CD14-positive monocyte (primary cell): ENCODE measurements at places on chromosomes 3 and 15.

GRCh38 chr3:59904296-59904695 lies 854.5 kb upstream of the CFAP20DC start:
- DNase-seq, result no peak

DNA sequence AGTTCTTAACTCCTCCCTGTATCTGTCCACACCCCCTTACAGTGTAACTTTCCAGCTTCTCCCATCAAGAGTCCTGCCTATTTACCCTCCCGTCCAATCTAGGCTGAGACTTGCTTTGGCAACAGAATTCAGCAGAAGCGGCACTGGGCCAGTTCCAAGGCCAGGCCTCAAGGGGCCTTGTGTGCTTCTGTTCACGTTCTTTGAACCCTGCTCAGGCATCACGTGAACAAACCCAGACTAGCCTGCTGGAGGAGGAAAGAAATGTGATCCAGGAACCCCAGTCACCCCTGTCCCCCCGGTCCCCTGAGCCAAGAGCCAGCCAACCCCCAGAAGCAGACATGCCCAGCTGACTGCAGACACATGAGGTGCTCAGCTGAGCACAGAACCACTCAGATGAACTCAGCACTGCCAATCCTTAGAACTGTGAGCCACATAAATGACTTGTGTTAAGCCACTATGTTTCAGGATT lies 76.1 kb upstream of the DCLK3 start:
- no peak for DNase-seq

DNA sequence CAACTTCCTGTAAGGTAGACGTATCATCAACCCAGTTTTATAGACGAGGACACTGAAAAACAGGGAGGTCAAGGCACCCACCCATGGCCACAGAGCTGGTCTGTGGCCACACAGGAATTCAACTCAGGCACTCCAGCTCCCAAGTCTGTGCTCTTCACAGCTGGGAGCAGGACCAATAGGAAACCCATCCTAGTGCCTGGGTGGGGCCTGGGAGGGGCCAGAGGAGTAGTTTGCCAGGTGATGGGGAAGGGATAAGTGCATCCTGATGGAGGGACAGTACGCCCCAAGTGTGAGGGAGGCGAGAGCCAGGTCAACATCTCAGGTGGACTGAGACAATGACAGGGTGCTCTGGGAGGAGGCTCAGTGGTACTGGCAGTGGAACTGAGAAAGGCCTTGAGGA lies 22.0 kb downstream of the KIF9 start:
- DNase-seq, result no peak

GRCh38 chr3:135871311-135871710 lies 94.2 kb upstream of the PPP2R3A start:
- DNase-seq, result no peak

DNA sequence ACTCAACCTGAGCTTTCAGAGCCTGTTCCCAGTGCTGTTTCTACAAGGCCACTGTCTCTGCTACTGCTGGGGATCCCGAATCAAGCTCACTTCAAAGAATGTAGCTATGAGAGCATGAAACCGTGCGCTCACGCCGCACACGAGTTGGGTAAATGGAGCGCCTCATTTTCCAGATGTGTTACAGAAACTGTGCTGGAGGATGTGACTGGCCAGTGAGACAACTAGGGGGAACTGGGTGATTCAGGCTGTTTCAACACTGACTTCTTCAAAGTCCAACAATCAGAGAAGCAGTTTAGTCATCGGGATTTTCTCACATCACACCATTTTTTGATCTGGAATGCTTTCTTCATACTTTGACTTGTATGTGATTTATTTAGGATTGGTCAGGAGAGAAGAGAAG lies 3.5 kb downstream of the ZNF710 start:
- peak; percentile 97 for DNase-seq

DNA sequence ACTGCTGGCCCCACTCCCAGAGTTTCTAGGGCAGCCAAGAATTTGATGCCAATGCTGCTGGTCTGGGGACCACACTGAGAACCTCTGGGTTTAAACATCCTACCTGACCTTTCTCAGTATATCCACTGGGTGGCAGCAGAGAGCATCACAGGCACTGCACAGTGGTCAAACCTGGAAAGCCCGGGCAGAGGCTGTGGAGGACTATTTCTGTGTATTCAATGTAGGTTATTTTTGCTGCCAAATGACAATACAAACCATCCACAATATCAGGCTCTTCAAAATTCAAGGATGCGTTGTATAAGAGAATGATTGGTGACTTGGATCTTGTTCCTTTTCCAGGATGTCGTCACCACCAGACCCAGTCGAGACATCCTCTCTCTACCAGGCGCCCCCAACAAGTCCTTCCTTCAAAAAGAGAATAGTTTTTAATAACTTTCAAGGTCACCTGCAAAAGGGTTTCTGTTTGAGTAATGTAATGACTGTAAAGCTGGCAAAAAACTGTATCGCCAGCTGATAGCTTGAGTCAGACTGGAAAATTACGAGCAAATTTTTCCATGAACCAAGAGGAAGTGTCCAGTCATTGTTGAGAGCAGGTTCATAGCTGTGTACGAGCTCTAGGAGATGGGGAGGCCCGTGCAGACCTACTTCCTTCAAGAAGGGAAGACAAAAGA lies 30.5 kb upstream of the MYZAP start:
- DNase-seq, result peak; percentile 47

GRCh38 chr3:171129827-171130226 lies 103.3 kb upstream of the SLC2A2 start:
- DNase-seq, result no peak

GRCh38 chr15:43795197-43795596 lies 3.1 kb downstream of the SERF2 start:
- no peak for DNase-seq

DNA sequence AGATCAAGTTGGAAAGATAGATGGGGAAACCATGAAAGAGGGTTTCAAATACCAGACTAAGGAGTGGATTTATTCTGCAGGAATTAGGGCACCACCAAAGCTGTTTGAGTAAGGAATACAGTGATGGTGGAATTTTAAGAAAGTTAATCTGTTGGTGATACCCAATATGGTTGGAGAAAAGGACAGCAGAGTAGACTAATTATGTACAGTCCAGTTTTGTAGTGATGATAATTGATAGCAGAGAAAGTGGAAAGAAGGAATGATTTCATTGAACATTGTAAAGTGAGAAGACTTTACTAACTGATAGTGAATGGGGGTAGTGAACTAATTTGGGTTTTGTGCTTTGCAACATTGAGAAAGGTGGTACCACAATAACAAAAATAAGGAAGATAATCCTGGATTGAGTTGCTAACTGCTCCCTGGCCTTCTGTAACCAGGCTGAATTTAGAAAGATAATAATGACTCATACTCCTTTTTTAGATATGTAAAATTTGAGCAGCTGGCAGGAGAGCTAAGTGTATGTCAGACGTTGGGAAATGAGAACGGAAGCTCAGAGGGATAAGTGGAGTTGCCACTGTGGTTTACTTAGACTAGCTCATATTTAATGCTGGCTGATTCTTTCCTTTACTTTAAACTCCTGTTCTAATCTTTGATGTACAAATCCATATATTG lies 16.9 kb downstream of the TCAIM start:
- DNase-seq, result peak; percentile 60

DNA sequence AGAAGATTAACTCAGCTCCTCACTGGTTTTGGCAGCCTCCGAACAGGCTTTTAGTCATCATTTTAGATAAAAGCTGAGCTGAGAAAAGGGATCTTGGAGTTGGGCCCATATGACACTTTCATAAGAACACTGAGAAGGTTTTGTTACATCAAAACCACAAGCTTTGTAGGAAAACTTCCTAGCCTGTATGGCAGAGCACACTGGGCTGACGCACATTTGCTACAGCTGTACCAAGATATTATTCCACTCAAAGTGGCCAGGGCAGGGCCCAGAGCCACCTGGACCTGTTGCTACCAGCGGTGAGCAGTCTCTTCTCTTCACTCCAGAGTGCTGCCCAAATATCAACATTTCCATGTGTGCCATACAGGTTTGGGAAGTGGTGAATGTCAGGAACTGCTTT lies 160.5 kb upstream of the CCDC54 start:
- DNase-seq, result no peak

DNA sequence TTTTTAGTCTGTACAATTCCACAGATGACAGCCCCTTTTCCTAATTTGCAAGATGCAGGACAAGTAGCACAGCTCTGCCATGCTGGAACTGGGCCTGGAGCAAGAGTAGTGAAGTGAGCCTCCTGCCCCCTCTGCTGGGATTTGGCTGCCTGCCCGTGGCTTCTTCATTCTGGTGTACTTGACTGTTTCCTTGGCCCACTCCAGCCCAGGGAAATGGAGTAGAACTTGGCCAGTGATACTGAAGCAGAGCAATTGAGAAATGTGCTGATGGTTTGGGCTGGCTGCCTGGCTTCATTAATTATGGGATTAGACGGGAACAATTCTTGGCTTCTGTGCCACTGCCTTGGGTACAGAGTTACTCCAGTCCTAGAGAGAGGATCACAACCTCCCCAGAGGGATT lies 2.8 kb downstream of the GPD1L start:
- no peak for DNase-seq

- no peak for DNase-seq
Measured at GRCh38 chr3:33467786-33468185, 27.6 kb upstream of the UBP1 start.

- DNase-seq, result no peak
Measured at GRCh38 chr3:129482721-129483120, 42.7 kb downstream of the IFT122 start.

- DNase-seq, result no peak
Measured at GRCh38 chr3:45978006-45978761, 17.4 kb downstream of the FYCO1 start.

DNA sequence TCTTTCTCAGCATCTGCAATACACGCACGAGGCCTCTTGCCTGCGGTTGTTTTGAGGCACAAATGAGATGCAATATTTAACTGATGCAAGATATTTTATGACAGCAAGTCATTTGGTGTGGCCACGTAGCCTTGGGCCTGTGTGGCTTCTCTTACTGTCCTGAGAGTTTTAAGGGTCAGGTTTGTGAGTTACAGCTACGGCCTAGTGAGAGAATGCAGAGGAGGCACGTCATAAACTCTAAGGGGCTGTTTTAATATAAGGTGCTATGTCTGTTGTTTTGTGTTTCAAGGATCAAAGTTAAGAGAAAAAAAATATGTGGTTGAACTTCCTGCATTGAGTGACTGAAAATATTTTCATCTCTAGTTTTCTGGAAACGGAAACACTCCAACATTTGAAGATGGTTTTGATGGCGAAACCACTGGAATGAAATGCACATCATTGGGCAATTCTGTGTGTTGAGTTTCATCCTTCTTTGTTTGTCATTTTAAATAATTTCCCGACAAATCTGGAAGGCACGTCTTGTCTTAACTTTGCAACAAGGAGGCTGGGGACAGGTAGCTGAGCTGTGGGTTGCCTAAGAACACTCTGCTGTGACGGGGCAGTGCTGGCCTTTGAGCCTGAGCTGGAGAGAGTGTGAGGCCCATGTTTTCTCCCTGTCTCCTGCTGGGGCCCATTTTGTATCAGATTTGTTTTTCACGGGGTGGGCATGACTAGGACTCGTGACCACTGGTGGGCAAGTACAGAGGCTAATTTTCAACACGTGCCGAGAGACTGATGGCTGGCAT lies 5.1 kb downstream of the APBA2 start:
- no peak for DNase-seq

- no peak for DNase-seq
Measured at GRCh38 chr3:187385296-187385695, 17.1 kb downstream of the RTP4 start.

- DNase-seq, result no peak
Measured at GRCh38 chr3:18222686-18223085, 202.5 kb downstream of the SATB1 start.

GRCh38 chr3:189629803-189630455 lies 1.3 kb upstream of the TP63 start:
- no peak for DNase-seq

DNA sequence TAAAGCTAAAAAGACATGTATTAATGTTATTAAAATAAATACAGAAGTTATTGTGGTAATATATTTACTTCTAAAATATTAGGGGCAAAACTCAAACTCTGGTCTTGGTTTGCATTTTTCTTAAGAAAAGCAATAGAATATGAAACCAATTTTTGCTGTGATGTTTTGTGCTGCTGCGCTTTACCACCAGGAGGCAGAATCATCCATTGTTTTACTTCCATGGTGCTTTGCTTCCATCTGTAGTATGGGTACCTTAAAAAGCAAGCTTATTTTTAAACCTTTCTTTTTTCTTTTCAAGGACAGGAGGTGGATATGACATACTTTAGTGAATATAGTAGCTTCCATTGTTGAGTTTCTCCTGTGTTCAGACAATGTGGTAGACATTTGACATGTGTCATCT lies 46.6 kb upstream of the MRPL3 start:
- no peak for DNase-seq

DNA sequence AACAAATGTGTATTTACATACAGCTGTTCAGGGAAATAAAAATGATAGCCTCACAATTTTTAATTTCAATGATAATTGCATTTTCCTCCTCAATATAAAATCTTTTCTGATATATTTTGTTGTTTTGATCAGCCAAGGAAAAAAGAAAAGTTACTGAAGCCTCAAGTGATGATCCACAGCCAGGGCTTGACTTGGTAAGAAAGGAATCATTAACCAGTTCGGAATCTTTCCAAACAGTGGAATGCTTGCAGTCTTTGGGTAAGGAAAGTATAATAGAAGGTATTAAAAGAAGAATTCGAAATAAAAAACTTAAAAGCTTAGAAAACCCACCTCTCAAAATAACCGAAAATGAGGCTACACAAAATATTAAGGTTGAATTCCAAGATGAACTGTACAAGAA lies 1.0 kb downstream of the TOPAZ1 start:
- DNase-seq, result no peak

- no peak for DNase-seq
Measured at GRCh38 chr3:46860017-46860809, 3.0 kb downstream of the MYL3 start.

GRCh38 chr15:88832820-88833730 lies 29.8 kb downstream of the ACAN start:
- DNase-seq, result no peak

DNA sequence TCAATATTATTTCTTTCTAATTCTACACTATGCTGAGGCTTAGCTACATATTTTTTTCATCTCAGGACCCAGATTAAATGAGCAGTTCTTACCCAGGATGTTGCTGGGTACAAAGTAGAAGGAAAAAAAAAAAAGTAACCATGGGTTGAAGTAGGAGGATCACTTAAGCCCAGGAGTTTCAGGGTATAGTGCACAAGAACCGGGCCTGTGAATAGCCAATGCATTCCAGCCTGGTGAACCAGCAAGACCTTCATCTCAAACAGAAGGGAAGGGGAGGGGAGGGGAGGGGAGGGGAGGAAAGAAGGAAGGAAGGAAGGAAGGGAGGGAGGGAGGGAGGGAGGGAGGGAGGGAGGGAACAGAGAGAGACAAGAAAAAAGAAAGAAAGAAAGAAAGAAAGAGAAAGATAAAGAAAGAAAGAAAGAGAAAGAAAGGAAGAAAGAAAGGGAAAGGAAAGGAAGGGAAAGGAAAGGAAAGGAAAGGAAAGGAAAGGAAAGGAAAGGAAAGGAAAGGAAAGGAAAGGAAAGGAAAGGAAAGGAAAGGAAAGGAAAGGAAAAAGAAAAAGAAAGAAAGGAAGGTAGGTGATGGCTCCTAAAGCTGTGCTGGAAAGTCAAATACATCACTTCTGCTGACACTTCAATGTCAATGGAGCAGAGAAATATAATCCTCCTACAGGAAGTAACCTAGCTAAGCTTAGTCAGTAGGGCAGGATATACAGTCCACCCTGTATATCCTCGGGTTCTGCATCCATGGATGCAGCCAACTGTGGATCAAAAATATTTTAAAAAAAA lies 206.8 kb upstream of the TGFBR2 start:
- no peak for DNase-seq
